ENCODE measurements at places on chromosomes 4 and X. TPM values are rescaled to one million over a fixed set of nuclear protein-coding genes. Genes with fewer than 3 reads are reported as not detected.
A peak's percentile ranks its signal among the peaks of the same experiment; 100 is the strongest.

DNA sequence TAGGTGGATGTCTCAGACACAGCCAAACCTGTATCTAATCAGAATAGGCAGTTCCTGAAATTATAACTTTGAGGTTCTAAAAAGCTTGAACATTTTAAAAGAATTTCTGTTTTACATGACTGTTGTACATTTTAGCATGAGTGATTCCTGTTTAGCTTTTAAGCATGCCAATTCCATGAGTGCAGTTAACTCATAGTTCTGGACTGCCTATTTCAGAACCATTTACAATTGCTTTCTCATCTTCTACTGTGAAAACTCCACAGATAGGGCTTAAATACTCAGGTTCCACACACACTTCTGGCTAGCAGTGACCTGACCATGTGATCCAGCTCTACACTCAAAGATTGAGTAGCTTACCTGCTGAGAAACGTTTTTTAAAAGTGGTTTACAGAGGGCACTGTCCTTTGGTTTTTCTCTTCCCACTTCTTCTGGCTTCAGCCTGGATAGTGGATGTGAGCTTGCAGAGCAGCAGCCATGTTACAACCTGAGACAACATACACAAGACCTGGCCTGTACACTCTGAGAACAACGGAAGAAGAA, 280.8 kb downstream of the ANKRD50 start:
- DNase-seq: peak; percentile 51

- no peak for DNase-seq
These were observed 154.4 kb upstream of the KLF3 start for GRCh38 chr4:38509551-38509950.

- DNase-seq: no peak
These were observed 11.4 kb upstream of the SLC39A8 start for GRCh38 chr4:102356562-102357202.

- DNase-seq: no peak
These were observed 50.6 kb downstream of the CCDC149 start for GRCh38 chr4:24862073-24862751.

DNA sequence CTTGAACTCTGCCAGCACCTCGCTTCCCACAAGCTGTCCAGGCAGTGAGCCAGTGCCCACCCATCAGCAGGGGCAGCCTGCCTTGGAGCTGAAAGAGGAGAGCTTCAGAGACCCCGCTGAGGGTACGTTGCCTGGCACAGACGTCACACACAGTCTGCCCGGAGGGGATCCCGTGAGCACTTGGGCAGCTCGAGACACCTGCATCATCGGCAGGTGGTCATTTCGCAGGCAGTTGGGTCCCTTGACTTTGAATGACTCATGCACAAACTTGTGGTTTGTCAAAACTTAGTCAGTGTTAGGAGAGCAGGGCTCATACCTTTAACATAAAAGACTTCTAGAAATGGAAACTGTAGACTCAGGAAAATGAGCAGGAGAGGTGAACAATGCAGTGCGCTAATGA, 9.9 kb downstream of the TACC3 start:
- DNase-seq: no peak

- DNase-seq: no peak
These were observed 30.3 kb upstream of the LAP3 start for GRCh38 chr4:17546678-17547077.

DNA sequence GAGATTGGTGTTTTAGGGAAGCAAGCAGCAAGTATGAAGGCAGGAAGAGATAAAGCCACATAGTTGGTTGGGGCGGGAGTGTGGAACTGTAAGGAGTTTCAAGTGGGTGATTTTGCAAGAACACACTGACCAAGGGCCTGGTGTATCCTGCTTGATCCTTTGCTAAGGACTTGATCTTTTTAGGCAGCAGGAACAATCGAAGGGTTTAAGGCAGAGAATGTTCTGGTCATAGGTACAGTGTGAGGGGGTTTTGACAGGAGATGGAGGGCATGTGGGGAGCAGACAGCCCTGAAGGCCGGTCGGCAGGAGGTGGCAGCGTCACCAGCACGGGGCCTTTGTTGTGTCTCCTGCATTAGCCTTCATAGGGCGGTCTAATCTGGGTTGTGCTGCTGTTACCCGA, 54.7 kb downstream of the FAM193A start:
- peak; percentile 31 for DNase-seq

DNA sequence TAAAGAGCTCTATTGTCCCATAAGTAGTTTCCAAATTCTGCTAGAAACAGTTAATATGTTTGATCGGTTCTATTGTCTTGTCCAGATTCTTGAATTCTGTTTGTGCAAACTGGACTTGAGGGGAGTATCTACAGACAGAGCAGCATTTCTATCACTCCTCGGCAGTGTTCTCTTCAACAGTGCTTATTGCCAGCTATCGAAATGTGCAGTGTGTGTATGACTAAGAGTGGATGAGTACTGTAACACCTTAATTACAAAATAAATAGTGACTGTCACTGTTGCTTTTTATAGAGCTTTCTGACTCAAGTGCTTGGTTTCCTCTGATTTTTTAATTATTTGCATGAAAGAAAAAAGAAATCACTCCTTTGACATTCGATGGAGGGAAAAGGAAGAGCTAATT, 274.6 kb downstream of the RPA4 start:
- no peak for DNase-seq

DNA sequence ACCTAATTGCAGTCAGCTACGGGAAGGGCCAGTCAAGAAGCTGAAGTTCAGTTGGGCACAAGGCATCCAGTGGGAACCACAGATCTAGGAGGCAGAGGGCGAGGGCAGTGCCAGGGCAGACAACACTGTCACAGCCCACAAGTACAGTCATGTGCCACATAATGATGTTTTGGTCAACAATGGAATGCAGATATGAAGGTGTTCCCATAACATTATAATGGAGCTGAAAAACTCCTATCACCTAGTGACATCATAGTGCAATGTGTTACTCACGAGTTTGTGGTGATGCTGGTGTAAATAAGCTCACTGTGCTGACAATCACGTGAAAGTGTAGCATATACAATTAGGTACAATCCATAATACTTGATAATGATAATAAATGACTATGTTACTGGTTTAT, 4.5 kb upstream of the TMEM255A start:
- no peak for DNase-seq

DNA sequence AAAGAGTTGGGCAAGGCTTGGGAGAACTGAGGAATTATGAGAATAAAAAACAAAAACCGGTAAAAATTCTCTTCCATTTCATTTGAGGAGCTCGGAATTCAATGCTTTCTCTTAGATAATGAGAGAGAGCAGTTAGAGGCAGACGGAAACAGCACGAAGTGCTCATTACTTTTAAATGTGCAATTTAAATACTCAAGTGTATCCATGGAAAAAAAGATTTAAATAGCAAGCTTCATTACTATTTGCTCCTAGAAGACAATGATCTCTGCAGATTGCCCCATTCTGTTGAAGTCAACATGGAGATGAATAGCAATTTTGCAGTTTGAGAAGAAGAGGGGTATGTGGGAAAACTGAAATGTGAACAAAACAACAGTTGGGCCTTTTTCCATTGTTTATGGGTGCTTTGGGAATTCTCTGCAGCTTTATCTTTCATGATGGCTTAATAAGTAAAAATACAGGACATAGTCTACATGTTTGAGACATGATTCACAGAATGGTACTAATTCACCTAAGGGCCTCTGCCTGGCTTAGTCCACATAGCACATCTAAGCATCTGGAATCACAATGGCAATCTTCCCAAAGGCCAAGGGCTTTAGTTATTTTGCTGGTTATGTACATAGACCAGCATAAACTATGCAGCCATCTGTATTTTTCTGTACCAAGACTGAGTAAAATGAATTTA, 512.7 kb upstream of the FAT1 start:
- DNase-seq: no peak

- DNase-seq: peak; percentile 53
These were observed 194.6 kb upstream of the FTHL17 start for GRCh38 chrX:31266203-31267076.

GRCh38 chr4:174828845-174829701, at the start of gene GLRA3:
Gene GLRA3, minus strand, starts transcription at chr4:174829247. Its CDS starts 436 bp downstream, at chr4:174828811.
- DNase-seq: no peak

- DNase-seq: no peak
These were observed 88.5 kb upstream of the ETNPPL start for GRCh38 chr4:108851366-108851765.

DNA sequence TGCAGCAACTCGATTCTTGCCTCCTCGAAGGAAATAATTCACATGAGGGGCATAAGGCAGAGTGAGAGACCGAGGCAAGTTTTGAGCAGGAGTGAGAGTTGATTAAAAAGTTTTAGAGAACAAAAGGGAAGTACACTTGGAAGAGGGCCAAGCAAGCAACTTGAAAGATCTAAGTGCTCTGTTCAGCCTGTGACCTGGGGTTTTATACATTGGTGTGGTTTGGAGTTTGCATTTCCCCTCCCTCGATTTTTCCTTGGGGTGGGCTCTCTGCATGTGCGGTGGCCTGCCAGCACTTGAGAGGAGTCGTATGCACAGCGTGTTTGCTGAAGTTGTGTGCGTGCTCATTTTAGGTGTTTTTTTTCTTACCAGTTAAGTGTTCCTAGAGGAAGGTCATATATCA, 356.4 kb downstream of the KLHL4 start:
- DNase-seq: no peak

GRCh38 chrX:109889289-109890006, 113.5 kb upstream of the TMEM164 start:
- no peak for DNase-seq

- no peak for DNase-seq
These were observed 1425.5 kb downstream of the PCDH18 start for GRCh38 chr4:136106753-136107152.

GRCh38 chrX:68432648-68433047, 647 bp downstream of the OPHN1 start:
- peak; percentile 33 for DNase-seq

GRCh38 chrX:77442728-77443127, 4.5 kb upstream of the FGF16 start:
- DNase-seq: peak; percentile 96

GRCh38 chrX:121802881-121803412, 755.5 kb downstream of the GLUD2 start:
- DNase-seq: no peak

GRCh38 chrX:4240541-4241194, 527.2 kb upstream of the PRKX start:
- no peak for DNase-seq

GRCh38 chr4:167614866-167615265, 380.6 kb upstream of the SPOCK3 start:
- DNase-seq: no peak

GRCh38 chr4:55161739-55162138, 36.3 kb upstream of the KDR start:
- no peak for DNase-seq

DNA sequence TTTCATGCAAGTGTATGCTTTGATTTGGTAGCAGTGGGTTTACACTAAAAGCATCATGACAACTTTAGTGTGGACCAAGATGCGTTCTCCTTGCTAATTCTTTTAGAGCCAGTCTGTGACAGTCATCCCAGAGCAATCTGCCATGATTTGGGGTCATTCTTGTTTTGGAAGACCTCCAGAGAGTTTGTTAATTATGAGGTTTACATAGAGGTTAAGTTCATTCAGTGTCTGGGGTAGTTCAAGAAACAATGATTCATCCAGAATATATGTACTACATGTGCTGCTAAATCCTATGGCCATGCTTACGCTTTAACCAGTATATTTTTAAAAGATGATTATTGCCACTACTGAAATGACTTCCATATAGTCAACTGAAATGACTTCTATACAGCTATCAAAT, 328.5 kb upstream of the AGA start:
- no peak for DNase-seq

GRCh38 chr4:54226404-54227255, 2.5 kb upstream of the PDGFRA start:
- DNase-seq: no peak

- no peak for DNase-seq
These were observed 69.4 kb downstream of the CCKAR start for GRCh38 chr4:26420913-26421312.

GRCh38 chr4:38865445-38865844, 2.2 kb upstream of the FAM114A1 start:
- DNase-seq: no peak

DNA sequence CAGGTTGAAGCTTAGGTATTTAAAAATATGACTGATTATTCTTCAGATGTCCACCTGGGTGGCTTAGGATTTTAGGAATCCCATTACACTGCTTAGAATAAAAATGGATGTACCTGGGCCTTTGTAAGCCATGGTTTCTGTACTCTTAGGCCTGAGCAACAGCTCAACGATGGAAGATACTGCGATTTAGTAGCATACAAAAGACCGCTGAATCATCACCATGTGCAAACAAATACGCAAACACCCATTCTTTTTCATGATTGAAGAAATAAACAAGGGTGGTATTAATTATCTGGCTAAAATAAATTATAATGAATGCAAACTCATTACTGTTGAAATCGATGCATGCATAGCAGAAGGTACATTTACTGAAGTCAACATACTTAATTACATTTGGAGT, 188.9 kb downstream of the ZNF330 start:
- no peak for DNase-seq

- no peak for DNase-seq
These were observed 27.3 kb upstream of the GPRASP2 start for GRCh38 chrX:102684772-102685520.

GRCh38 chrX:71632923-71633657, 14.8 kb upstream of the CXCR3 start:
- DNase-seq: no peak

DNA sequence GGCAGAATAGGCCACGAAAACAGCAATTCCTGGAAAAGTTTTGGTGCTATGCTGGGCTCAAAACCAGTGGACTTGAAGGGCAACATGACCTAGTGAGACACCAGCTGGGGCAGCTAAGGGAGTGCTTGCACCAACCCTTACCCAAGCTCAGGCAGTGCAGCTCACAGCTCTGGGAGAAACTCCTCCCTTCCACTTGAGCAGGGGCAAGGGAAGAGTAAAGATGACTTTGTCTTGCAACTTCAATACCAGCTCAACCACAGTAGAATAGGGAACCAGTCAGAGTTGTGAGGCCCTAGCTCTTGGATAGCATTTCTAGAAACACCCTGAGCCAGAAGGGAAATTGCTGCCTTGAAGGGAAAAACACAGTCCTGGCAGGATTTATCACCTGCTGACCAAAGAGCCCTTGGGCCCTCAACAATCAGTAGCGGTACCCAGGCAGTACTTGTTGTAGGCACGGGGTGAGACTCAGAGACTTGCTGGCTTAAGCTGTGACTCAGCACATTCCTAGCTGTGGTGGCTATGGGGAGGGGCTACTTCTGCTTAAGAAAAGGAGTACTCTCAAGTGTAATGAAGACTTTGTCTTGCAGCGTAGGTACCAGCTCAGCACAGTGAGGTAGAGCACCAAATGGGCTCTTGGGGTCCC, 19.7 kb upstream of the ABCG2 start:
- DNase-seq: peak; percentile 52

SEPTIN6 gene
- total RNA-seq: 22.2 TPM

POU4F2 gene
- total RNA-seq: not detected

FDCSP gene
- not detected for total RNA-seq

TIMM17B gene
- 36.0 TPM for total RNA-seq

CD99L2 gene
- 33.2 TPM for total RNA-seq

SNCA gene
- total RNA-seq: 124 TPM

PABPC1L2B gene
- not detected for total RNA-seq

CXorf66 gene
- not detected for total RNA-seq

MAGEC1 gene
- total RNA-seq: not detected

COX18 gene
- total RNA-seq: 13.0 TPM

SPANXB1 gene
- total RNA-seq: not detected

ADH4 gene
- not detected for total RNA-seq

SFRP2 gene
- total RNA-seq: not detected

NOX1 gene
- not detected for total RNA-seq

BMP3 gene
- total RNA-seq: not detected

GRPR gene
- 0.28 TPM for total RNA-seq

Measured in endothelial cell of umbilical vein (primary cell).